NCI-H2081 (cell line): ENCODE measurements at places on chromosomes 5 and 9.

GRCh38 chr9:515665-516064 lies 301.0 kb downstream of the DOCK8 start:
- no peak for DNase-seq

DNA sequence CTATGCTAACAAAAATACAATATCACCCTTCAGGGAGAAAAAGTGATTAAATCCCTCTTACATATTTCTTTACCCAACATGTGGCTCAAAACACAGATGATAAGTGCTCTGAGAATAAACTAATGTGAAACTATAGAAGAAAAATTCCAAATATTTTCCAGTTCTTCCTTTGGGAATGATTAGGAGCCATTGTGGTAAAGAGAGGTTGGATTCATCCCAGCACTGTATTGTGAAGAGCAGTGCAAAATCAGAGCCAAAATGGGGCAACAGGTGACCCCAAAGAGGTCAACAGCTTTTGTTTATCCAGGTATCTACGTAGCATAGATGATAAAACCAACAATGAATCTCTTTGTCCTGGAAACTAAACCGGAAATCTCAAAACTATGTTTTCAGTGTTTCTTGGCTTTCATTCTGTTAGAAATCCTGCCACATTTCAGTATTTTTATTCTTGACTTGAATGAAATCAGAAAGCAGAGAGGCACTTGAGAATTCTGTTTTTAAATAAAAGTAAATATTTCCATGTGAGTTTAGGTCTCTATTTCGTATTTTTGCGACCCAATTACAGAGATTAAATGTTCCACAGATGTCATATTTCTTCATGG lies 120.4 kb upstream of the FST start:
- no peak for DNase-seq

DNA sequence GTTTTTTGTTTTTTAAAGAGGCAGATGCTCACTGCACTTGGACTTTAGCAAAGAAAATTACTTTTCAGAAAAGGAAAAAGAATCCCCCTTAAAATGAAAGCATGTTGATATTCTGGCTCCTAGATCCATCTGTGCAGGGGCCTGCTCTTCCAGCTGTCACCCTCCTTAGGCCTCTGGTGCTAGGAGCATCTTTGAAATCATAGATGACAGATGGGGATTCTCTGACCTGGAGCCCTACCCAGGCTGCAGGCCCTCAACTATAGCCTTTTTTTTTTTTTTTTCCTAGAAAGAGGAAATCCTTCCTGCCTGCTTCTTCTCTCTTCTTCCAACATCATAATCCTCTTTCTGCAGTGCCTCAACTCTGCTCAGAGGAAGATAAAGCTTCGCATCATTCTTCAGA lies 16.3 kb upstream of the DCP2 start:
- DNase-seq: no peak

DNA sequence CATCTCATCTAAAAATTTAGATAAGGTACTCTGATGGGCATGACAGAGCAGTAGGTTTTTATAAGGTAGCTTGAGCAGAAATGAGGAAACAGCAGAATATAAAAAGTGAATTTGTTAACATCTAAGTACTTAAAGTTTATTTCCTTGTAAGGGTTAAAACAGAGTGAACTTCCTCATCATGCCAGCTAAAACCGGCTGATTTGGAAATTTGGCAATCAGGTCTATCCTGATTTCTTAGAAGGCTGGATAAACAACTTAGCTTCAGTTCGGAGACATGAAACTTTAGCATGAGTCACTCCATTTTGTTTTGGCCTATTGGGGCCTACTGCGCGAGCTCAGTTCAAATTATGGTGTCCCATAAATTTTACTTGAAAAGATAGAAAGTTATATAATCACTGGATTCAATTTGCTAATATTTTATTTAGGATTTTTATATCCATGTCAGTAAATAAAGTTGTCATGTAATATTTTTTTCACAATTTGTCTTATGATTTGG lies 241.6 kb upstream of the RORB start:
- no peak for DNase-seq

GRCh38 chr5:58891086-58891970 lies 308.5 kb downstream of the RAB3C start:
- peak; percentile 63 for DNase-seq

- no peak for DNase-seq
Observed at GRCh38 chr5:120174089-120174488, 290.0 kb upstream of the PRR16 start.

GRCh38 chr5:516338-516925 lies 7.8 kb downstream of the SLC9A3 start:
- DNase-seq: no peak

GRCh38 chr5:134594336-134594735 lies 38.3 kb downstream of the SAR1B start:
- no peak for DNase-seq

DNA sequence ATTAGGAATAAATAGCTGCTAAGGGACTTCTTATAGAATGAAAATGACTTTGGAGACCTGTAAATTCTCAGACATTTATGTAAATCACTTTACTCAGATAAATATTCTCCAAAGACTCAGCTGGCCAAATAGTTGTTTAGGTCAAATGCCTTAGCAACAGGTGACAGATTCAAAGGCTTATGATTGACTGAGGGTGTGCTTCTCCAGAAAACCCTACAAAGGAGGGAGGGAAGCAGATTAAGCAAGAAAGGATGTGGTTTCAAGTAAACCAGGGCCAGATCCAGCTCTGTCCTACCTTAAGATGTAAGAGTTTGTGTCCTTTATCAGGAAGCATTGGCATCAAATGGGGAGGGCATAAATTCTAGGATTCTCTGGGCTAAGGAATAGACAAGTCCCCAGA lies 433.0 kb downstream of the TLE1 start:
- no peak for DNase-seq

- DNase-seq: no peak
Observed at GRCh38 chr5:21826884-21827283, 1026.3 kb downstream of the CDH12 start.

DNA sequence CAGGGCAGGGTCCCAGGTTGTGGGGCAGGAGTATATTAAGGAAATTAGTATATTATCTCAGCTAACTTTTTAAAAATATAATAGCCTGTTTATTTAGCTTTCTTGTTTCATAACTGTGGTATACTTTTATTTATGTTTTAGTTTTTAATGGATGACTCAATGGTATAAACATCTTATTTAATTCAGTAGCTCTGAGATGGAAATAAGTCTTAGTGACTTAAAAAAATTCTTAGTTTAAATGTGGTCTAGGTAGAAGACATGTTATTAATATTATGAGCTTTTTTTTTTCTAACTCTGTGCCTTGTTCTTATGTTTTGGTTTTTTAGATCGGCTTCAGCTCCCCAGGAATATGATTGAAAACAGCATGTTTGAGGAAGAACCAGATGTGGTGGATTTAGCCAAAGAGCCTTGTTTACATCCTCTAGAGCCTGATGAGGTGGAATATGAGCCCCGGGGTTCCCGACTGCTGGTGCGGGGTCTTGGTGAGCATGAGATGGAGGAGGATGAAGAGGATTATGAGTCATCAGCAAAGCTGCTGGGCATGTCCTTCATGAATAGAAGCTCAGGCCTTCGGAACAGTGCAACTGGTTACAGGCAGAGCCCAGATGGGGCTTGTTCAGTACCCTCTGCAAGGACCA lies 43.1 kb downstream of the LNPEP start:
- no peak for DNase-seq

- no peak for DNase-seq
Observed at GRCh38 chr5:151254556-151254955, 1.6 kb downstream of the GM2A start.

DNA sequence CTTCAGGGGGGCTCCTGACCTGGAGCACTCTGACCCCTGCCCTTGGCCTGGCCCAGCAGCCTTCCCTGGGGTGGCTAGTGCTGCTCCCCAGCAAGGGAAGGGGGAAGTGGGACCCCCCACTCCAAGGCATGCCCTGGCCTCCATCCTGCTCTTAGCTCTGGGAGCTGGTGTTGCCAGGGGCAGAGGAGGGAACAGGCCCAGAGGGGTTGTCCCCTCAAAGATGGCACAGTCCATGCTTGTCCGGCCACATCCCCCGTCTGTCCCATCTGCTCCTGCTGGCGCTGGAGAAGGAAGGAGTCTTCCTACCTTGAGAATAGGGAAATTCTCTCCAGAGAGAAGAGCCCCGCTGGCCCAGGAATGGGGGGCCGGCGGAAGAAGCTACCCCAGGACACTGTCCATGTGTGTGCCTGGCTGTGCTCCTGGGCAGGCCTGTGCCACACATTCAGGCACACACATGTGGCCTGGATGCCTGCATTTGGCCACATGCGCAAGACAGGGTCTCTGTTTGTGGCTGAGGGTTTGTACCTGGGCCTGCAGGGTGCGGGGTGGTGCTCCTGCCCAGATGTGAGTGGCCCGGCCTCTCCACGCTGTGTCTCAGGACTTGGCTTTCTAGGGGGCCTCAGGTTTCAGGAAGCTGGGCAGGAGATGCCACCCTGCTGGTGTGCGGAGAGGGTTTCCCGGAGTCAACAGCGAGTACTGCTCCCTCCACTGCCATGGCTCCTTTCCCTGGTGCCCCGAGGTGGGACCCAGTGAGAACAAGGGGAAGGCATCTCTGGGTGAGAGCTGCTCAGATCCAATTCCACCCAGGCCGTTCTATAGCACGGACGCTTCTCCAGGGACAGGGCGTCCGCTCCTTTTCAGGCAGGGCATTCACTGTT lies 247.1 kb downstream of the PBX3 start:
- DNase-seq: no peak

- DNase-seq: no peak
Observed at GRCh38 chr9:87533271-87533670, 35.6 kb downstream of the DAPK1 start.

DNA sequence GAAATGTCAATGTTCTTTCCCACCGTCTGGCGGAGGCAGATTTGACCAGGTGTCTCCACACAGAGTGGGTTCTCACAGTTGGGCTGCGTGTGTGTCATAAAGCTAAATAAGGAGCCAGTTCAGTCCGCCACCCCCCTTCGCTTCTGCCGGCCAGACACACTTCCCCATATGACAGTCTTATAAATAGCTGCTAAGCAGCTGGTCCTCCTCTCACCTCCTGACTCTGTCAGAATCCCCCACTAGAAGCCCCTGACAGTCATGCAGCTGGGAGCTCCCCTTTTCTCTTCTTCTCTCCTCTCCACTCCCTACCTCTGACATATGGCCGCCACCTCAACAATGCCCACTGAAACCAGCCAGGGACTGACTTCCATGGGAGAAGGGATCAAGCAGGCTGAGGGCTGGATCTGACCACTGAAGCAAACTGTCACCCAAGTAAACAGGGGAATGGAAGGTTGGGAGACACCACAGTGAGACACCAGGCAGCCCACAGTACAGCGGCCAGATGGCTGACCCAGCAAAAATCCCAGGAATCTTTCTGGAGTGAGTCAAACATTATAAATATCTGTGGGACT lies 141.9 kb upstream of the EFNA5 start:
- DNase-seq: no peak

DNA sequence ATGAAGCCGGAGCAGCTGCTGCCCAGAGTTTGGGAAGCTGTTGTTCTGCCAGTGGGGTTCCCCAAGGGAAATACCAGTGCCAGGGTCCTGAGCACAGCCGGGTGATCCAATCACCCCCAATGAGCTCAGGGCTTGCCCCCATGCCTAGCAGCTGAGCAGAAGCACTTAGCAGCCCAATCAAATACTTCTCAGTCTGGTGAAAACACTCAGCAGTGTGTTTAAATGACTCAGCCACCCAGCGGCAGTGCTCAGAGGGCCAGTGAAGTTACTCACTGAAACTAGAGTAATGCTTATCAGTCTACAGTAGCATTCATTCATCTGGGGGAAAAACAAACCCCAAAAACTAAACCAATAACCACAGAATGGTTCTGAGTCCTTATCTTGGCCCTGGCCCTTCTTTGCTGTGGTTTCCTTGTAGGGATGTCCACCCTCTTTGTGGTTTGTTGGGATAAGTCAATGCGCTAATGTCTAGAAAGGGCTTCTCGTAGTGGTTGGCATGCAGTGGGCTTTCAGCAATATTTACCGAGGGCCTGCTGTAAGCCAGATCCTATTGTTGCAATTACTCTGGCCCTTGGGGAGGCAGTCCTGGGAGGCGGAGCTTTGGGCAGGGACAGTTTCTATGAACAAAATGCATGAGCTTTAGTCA lies 43.1 kb downstream of the LHX2 start:
- DNase-seq: no peak

DNA sequence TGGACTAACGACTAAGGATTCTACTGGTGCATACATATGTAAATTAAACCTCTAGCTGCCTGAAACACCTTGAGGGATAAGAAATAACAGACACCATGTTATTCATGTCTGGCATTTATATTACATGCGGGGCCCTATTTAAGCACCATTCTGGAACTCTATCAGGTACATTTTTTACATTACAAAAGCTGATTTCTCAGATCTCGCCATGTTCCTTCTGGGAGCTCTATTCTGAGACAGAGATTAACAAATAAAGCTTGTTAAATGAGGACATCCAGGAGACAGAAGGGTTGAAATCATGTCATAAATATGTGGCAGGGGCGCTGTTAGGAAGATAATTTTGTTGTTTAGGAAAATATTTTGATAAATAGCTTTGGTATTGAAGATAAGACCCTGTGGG lies 93.4 kb upstream of the SLIT3 start:
- no peak for DNase-seq

GRCh38 chr5:140142856-140143255 lies 17.1 kb downstream of the IGIP start:
- no peak for DNase-seq

- DNase-seq: no peak
Observed at GRCh38 chr9:103837940-103838339, 256.2 kb upstream of the SMC2 start.
